ENCODE measurements at places on chromosomes 12 and 14. TPM values are rescaled to one million over a fixed set of nuclear protein-coding genes. Genes with fewer than 3 reads are reported as not detected.

Gene CLEC9A
- total RNA-seq: not detected

Gene DAO
- not detected for total RNA-seq

Gene TEDC1
- total RNA-seq: 43.1 TPM

Gene GALNT16
- total RNA-seq: 3.7 TPM

Gene CARMIL3
- 0.60 TPM for total RNA-seq

Gene PRH2
- not detected for total RNA-seq

Gene KRT72
- total RNA-seq: not detected

Gene DENND5B
- total RNA-seq: 9.6 TPM

Gene MYF6
- not detected for total RNA-seq

Gene SARNP
- 106 TPM for total RNA-seq

Gene SMCO3
- not detected for total RNA-seq

Gene SLC5A8
- not detected for total RNA-seq

Gene RILPL1
- total RNA-seq: 14.1 TPM

Gene BEGAIN
- 7.2 TPM for total RNA-seq

Gene RD3L
- total RNA-seq: not detected

Gene KHNYN
- total RNA-seq: 27.3 TPM

Gene ADAM20
- total RNA-seq: not detected

Gene FSCB
- not detected for total RNA-seq

Gene NTN4
- 50.9 TPM for total RNA-seq

Gene STAC3
- 0.36 TPM for total RNA-seq

Gene KRT4
- total RNA-seq: 2.7 TPM

Gene VTI1B
- total RNA-seq: 84.0 TPM

Gene GPD1
- 0.07 TPM for total RNA-seq

Gene EPYC
- total RNA-seq: not detected

Gene FOXN4
- not detected for total RNA-seq

Gene CLEC4C
- total RNA-seq: not detected

All from A549 treated with ZK216348 at 1 μM for 4 hours (cell line).